ENCODE measurements at places on chromosomes 11 and 22.

DNA sequence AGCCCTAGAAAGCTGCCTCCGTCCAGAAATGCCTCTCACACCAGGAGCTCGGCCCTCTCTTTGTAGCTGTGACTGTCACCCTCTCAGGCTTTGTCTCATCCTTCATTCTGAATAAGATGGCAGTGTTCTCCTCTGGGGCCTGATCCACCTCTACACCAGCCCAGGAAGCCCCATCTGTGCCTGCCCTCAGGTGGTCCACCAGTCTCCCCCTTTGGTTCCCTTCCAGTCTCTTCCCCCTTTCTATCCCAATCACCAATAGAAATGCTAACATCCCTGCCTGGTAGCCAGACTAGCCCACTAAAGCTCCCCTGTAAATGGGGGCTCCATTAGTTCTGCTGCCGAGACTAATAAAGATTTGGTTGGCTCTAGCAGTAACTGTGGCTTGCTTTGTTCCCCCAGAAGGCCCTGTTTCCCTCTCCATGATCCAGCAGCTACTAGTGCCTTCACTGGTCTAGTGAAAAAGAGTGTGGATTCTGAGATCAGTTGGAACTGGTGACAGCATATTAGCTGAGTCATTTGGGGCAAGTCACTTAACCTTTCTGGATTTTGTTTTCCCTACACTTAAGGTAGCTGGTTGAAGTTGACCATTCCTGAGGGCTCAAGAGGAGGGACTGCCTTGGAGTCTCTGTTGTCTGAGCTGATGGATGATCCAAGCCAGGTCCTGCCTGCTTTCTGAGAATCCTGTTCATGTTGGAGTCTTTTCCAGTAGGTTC is 16.2 kb downstream of the PLEKHB1 start:
- no peak for DNase-seq

GRCh38 chr22:39765046-39765445 is 128.5 kb downstream of the ENTHD1 start:
- no peak for DNase-seq

GRCh38 chr11:55357560-55358184 is 10.1 kb upstream of the OR4A15 start:
- DNase-seq, result no peak

DNA sequence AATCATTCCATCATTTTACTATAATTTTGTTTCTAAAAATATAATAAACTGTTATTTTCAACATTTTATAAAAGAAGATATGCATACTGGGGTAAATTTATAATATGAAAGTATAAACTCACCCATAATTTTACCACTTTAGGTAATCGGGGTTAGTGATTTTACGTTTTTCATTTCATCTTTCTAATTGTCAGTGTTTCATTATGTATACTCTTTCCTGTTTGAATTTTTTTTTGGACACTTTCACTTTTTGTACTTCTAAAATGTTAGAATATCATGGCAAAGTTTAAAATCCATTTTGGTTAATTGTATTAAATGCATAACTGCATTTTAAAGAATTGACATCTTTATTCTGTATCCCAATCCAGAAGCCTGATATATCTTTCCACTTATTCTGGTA is 115.8 kb downstream of the METTL15 start:
- DNase-seq, result no peak

GRCh38 chr11:131889760-131890581 is 519.6 kb downstream of the NTM start:
- no peak for DNase-seq

- no peak for DNase-seq
Observed at GRCh38 chr11:122202951-122203456, 87.0 kb upstream of the BLID start.

DNA sequence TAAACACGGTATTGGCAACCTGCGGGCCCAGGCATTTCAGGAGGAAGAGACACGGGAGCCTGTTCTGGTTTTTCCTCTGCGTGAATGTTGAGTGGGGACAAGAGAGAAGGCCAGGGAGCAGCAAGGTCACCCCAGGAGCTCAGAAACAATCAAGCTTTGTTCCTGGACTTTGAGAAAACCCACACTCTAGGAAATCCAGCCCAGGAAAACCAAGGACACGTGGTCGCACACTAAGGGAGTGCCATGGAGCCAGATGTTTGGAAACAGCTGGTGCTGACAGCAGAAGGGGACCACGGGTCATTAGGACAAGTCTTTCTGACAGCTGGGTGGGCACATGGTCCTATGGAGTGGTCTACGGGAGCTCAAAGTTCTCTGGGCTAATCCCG is 44.1 kb downstream of the MYH9 start:
- no peak for DNase-seq

GRCh38 chr11:23540101-23540561 is 679.9 kb upstream of the CCDC179 start:
- peak; percentile 5 for DNase-seq

DNA sequence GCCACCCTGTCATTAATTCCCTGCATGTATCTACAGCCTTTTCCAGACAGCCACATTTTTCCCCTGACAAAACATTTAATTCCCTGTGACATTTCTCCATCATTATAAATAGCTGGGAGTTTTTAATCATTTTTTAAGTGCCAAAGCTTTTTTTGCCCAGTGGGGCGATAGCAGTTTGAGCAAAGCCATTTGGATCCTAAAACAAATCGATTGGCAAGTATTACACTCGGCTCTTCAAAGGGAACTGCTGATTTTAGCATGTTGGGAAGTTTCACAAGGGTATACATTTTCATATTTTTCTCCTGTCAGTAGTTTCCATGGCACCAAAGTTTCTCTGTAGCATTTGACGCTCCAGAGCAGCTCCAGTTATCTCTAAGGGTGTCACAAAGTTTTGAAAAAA is 210.8 kb downstream of the HIPK3 start:
- no peak for DNase-seq

- no peak for DNase-seq
Observed at GRCh38 chr22:24181088-24181995, at the start of gene SUSD2. TSS of gene SUSD2 (plus strand) at chr22:24181487. CDS start at chr22:24181520, 33 bp downstream.

DNA sequence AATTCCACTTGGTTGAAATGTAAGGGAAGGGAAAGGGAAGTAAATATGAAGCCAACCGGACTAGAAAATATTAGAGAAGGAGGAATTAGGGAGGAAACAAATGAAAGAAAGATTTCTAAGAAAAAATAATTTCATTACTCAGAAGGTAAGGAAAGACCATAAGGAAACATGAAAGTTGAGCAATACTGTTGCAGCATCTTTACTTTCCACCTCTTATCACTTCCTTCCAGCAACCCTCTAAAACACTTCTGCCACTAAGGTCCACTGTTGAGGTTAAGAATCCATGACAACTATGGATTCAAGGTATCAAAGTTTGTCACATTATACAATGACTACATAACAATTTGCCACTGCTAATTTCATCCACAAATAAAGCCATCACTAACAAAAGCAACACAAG is 308.6 kb downstream of the DLG2 start:
- DNase-seq, result no peak

- no peak for DNase-seq
Observed at GRCh38 chr11:67408437-67409200, 4.7 kb downstream of the TBC1D10C start.

GRCh38 chr11:65355013-65355775 is 643 bp downstream of the TIGD3 start:
- DNase-seq, result peak; percentile 34

- DNase-seq, result no peak
Observed at GRCh38 chr11:22203281-22203680, 10.4 kb downstream of the ANO5 start.

DNA sequence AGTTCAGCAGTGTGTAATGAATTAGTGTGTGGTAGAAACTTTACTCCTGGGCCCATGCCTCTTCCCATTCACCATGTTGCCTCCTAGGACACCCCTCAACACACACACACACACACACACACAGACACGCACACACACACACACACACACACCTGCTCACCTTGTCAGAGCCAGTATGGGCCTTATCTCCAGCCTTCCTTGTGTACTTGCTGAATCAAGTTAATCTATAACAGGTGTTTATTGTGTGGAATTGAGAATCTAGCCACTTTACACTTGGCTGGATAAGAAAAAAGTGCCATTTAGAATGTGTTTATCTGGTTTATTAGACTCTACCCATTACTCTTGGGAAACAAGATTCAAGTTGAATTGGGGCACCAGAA is 14.5 kb upstream of the ZDHHC13 start:
- no peak for DNase-seq

DNA sequence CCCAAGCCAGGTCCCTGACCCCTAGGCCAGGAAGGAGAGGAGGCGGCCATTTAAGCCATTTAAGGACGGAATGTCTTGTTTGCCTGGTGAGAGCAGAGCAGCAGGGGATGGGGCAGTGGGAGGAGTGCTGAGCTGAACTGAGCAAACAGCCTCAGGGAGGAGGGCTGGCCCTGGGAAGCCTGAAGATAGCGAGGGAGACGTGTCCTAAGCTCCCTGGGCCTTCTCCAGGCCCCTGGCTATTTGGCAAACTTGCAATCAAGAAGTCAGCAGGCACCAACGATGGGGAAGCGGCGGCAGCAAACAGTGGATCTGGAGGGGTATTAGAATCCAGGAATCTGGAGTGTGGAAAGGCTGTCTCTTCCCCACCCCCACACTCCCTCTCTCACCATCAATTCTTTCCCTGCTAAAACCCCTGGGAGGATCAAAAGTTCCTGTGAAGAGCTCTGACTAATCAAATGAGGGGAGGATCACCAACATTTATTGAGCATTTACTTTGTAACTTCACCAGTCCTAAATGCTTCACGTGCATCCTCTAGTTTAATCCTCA is 8.8 kb downstream of the BCL9L start:
- DNase-seq, result no peak

DNA sequence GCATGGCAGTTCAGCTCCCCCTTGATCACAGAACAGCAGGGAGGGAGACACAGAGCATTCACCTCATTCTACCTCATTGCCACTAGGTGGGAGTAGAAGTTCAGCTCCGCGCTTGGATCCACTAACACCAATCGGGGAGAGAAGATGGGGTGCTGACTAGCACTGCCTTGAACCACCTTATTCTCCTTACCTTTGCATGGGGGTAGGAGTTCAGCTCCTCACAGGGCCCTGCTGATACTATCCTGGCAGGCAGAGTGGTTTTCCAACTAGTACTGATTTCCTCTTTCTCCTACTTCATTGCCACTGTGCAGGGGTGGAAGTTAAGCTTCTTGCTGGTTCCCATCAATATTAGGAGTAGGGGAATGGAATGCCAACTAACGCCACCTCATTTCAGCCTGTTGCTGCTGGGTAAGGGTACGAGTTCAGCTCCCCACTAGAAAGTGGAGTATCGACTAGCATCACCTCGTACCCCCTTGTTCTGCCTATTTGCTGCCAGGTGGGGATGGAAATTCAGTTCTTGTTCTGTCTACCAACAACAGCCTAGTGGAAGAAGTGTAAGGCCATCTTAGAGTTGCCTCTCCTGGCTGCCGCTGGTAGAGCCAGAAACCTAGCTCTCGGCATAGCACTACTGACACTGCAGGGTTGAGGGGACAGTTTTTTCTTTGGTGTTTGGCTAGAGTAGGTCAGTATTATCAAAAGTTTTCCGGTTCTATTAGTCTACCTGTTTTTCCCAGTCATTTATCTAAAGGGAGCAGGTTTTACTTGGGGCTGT is 550.9 kb upstream of the CCDC90B start:
- DNase-seq, result no peak

DNA sequence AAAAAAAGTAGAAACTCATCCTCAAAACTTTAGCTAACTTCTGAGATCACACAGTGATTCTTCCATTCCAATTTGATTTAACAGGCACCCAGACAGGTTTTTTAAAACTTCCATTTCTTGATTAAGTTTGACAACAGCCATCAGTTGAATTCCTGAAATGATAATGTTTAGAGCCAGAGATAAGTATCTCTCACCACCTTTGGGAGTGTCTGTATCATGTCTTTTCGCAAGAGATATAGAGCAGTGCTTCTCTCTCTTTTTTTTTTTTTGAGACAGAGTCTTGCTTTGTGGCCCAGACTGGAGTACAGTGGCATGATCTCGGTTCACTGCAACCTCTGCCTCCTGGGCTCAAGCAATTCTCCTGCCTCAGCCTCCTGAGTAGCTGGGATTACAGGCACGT is 41.7 kb upstream of the BMAL1 start:
- DNase-seq, result no peak

DNA sequence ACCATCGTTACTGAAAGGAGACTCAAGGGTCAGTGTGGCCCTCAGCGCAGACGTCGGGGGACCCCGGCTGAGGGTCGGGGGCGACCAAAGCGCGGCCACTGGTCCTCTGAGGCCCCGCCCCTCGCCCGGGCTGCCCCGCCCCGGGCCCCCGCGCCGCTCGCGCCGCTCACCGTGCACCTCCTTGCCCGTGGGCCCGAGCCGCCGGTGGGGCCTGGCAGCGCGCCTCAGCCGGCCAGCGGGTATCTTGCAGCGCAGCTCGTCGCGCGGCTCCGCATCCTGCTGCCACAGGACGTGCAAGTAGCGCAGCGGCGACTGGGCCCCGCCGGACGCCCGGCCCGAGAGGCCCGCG is 419 bp downstream of the ANKRD54 start:
- DNase-seq, result no peak

- DNase-seq, result no peak
Observed at GRCh38 chr11:123301013-123301591, 106.1 kb upstream of the CLMP start.

- no peak for DNase-seq
Observed at GRCh38 chr11:101817581-101817980, 97.2 kb upstream of the CEP126 start.

- no peak for DNase-seq
Observed at GRCh38 chr11:27208846-27209245, 154.2 kb downstream of the CCDC34 start.

DNA sequence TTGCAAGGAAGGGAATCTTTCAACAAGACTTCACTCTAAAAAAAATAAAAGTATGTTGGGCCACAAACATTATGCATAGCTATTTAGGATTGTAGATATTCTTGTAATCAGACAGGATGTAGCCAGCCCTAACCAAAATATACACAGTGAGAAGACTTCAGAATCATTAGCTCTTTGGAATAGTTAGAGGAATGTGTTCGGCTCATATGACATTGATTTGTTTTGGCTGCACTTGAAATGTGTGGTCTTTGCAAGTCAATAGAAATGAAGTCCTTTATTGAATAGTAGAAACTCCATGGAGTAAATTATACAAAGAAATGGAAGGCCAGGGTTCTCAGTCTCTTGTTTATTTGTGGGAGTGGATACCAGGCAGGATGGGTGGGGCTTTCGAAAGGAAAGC is 692.1 kb downstream of the NTM start:
- DNase-seq, result no peak

GRCh38 chr11:38460429-38460828 is 1862.4 kb upstream of the RAG2 start:
- no peak for DNase-seq

DNA sequence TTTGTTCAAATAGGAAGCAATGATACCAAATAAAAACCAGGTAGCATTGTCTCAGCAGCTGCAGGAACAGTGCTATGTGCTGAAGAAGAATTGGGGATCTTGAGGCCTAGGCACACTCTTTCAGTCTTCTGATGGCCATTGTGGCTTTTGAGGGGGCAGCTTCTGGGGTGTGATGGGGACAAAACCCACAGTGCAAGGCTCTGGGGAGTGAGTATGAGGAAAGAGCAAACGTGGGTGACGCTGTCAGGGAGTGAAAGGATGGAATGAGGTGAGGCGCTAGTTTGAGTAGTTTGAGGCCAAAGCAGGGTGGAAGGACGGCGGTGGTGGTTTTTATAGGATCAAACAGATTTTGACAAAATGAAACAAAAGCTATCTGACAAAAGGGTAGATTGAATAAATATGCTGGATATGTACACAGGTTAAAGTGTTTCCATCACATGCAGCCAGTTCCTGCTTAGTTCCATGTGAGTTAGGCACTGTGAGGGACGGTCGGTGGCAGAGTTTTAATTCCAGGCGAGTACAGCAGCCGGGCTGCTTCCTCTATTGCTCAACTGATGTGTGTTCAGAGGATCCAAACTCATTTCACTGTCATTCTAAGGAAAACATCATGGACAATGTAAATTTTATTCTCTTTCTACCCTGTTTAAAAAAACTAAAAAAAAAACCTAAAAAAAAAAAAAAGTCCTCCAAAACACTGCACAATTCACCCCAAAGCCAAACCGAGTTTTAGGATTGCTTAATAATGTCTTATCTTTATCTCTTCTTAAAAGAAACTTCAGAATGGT is 18.9 kb downstream of the ADAMTS15 start:
- no peak for DNase-seq

Data from effector memory CD8-positive, alpha-beta T cell (primary cell).